Effector CD8-positive, alpha-beta T cell (primary cell): ENCODE measurements at places on chromosomes 4 and X.

DNA sequence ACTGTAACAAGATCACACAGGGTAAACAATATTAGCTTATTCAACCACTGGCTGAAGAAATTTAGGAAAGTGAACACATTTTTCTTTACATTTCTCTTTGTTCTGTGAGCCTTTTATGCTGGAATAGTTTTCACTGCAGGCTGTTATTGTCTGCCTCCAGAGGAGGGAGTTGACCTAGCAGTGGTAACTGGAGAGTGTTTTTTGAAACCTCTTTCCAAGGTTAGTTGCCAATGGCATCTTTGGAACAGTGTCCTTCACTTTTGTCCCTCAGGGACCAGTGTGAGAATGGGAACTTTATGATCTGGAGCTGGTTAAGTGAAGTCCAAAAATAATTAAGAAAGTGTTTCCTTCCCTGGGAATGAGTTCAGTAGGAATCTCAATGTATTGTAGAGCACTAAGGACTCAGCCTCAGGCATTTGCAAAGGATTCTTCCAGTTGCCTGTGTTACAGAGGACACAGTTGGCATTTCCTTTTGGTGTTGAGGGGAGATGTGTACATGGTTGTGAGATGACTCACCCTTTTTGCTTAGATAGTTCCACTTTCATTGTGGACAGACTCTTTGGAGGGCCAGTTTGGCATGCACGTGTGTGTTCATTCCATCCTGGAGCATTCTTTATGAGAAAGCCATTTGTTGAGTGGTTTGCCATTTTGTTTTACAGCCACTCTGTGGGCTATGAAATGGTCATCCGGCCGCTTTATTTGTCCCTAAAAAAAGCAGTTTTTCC lies 61.3 kb downstream of the AR start:
- DNase-seq: no peak

- DNase-seq: no peak
These were observed 83.7 kb downstream of the PPP2R2C start for GRCh38 chr4:6388713-6389112.

- no peak for DNase-seq
These were observed 224.7 kb downstream of the MID1 start for GRCh38 chrX:10395643-10396042.

DNA sequence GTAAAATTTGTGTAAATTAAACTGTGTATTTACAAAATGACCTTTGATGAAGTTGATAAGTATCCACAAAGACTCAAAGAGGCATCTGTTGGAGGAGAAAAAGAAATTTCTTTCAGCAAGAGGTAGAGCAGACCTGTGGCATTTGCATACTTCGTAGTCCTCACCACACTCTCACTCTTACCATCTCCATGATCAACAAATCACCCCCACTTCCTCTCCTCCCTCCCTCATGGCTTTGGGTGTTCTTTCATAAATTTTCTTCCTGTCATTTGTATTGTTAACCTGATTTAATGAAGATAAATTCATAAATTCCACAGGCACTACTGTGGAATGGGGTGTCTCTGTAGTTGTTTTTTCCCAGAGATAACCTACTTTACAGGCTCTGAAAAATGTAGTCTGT lies 366.5 kb downstream of the ZNF674 start:
- DNase-seq: no peak

DNA sequence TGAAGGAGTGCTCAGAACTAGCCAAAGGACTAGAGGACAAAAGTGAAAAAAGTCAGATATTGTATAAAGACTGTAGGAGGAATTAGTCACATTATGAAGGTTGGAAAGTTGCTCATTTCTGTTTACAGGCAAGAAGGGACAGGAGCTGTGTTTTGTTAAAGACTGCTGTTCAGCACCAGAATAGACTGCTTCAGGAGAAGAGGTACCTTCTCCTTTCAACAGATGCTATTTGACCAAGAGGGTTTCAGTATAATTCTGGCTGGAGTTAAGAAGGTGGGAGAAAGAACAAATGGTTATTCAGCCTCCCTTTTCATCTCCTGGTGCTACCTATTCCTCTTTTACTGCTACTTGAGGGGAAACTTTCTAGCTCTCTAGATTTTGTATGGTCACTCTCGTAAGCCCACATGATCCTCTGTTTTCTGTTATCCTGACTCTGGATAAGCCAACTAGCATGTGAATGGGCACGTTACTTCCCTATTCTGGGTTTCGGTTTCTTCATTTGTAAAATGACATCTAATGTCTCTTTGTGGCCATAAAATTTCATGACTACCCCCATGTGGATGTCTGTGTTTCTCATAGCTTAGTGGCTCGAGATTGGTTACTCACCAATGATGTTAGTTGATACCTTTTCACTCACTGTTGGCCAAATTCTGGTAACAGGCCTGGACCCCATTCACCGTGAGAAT lies 68.9 kb downstream of the SH2D1A start:
- DNase-seq: no peak

DNA sequence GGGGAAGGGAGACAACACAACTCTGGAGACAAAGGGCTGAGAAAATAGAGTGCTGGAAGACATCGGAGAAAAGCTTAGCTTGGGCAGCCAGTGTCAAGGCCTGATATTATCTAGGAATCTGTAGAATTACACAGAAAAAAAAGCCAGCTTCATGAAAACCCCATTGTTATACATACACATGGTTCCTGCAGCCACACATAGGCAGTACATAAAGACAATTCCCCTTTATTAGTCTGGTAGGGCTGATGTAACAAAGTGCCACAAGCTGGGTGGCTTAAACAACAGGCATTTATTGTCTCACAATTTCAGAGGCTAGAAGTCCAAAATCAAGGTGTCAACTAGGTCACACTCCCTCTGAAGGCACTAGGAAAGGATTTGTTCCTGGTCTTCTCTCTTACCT lies 503.5 kb downstream of the MID1IP1 start:
- DNase-seq: no peak

DNA sequence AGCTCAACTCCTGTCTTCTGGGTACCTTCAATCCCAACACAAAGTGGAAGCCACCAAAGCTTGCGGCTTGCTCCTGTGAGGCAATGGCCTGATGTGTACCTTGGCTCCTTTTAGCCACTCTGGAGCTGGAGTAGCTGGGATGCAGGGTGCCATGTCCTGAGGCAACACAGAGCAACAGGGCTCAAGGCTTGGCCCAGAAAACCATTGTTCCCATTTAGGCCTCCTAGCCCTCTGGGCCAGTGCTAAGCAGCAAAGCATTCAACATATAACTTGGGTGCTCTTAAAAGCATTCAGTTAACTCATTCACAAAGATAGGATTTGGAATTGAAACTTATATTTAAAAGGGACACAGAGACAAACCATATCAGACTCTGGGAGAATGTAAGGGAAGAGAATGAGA lies 194.5 kb upstream of the ARHGEF9 start:
- no peak for DNase-seq

- no peak for DNase-seq
These were observed 234.0 kb upstream of the VCX3A start for GRCh38 chrX:6768881-6769280.

DNA sequence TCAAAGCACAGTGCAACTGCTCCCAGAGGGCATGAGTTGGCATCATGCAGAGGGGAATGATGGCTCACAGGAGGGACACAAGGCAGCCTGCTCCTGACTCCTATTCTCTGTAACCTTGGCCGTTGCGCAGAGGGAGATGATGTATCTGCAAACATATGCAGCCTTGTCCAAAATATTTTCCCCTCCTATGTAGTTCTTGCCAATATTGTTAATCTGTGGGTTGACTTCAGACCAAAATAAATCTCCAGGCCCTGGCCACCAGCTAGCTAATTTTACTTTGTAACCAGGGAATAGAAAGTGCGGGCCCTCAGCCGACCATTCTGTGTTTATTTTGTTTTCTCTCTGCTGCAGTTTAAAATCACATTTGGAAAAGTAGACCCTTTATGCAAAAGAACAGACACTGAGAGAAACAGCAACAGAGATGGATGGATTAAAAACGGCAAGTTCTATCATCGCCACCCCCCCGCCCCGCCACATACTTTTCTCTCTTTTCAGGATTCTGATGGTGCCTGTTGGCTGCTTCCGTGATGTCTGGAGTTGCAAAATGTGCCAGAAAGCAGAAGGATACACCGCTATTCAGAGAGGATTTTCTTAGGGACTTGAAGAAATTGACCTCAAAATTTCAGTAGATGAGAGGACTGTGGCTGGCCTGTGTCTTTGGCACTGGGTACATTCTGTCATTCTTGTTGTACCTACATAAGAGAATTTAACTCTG lies 185.3 kb upstream of the BCOR start:
- DNase-seq: no peak

DNA sequence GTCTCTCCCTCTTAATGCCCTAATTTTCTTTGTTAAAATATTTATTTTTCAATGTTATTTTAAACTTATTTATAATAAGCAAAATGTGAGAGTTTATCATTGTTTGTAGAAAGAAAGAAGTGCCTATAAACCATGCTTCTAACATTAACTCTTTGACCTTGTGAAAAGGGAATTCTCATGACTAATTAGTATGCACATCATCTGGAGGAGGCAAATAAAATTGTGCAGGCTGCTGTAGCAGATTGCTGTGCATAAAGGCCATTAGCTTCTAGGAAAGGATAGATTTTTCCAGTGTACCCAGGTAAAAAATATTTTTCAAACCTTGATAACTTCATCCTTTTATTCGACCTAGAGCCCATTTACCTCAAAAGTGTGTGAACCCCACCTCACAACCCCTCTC lies 84.6 kb upstream of the GUCY1A1 start:
- DNase-seq: no peak

DNA sequence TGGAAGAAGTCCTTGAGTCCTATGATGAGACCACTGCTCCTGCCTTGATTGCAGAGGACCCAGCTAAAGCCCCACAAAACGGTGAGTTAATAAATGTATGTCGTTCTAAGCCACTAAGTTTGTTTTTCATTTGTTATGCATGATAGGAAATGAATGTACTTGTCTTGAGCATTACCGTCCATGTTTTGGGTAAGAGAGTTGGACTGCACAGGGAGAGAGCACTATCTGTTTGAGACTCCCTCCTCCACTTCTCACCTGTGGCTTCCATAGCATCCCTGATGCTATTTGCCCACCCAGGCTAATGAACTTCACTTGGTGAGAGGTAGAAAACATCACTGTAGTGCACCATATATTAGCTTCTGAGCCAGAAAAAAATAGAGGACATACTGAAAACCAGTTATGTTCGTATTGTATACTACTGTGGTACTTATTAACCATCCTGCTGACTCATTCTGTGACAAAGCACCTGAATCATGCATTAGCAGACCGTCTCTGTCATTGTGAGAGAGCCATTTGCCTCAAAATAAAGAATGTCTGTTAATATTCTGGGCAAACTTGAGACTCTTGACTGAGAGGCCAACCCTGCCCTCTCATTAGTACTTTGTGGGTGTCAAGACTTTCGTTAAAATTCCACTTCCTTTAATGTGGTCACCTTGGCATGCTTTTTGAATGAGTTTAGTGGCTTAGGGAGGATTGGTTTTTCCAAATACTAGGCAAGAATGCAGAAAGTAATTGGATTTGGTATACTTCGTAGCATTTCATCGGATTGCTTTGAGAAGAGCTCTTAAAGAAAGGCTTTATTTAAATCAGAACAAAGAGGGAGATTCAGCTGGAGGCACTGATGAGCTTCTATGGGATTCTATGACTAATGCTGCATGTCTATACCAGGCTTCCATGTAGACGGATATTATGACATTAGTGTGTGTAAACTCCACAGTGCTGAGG lies 99.3 kb upstream of the GRPR start:
- no peak for DNase-seq

GRCh38 chr4:121734571-121734970 lies 30.4 kb downstream of the SMIM43 start:
- no peak for DNase-seq

GRCh38 chrX:68354879-68355628 lies 78.2 kb downstream of the OPHN1 start:
- DNase-seq: no peak

DNA sequence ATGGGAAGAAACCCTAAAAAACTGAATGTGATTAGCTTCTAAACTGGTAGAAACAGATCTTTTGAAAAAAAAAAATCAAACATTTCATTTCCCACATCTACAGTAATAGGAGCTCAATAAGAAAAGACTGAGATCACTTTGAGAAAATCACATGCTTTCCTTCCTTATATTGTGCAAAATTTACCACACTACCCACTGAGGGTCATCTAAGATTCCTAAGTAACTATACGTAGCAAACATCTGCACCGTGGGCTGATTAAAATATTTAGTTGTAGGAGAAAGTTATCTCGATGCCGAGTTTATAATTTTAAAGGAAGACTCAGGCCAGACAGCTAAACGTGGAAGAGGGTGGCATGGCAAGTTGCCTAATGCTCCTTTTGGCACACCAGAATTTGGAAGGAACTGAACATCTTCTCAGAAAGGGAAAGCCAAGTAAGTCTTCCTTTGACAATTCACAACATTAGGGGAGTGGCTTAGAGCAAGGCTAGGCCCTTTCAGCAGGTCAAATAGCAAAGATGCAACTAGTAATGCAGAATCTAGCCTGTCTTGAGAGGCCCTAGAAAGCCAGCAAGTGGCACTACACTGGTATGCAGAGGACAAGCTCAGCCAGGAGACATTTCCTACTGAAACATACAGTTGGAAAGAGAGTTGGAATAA lies 128.0 kb downstream of the TMA16 start:
- DNase-seq: no peak

DNA sequence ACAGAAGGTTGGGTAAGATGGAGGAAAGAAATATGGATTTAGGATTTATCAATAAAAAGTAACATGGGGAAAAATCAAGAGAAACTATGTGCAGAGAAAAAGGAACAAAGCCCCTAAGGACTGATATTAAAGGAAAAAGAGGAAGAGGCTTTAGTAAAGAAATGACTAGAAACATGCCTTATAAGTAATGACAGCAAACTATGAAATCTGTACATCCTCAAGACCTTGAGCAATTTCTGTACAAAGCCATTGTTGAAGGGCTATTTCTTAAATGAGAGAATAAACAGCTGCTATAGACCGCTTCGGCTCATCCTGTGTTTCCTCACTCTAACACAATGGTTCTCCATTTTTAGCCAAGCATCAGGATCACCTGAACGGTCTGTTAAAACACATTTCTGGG lies 180.3 kb upstream of the ATOH1 start:
- DNase-seq: no peak

GRCh38 chr4:152784490-152785350 lies 5.0 kb downstream of the ARFIP1 start:
- DNase-seq: no peak

GRCh38 chr4:161321706-161322105 lies 842.1 kb downstream of the FSTL5 start:
- DNase-seq: no peak
